ENCODE measurements at places on chromosomes 7 and 10. TPM values are rescaled to one million over a fixed set of nuclear protein-coding genes. Genes with fewer than 3 reads are reported as not detected.

GRCh38 chr7:16657656-16658279, 11.8 kb downstream of the BZW2 start:
- no peak for DNase-seq

DNA sequence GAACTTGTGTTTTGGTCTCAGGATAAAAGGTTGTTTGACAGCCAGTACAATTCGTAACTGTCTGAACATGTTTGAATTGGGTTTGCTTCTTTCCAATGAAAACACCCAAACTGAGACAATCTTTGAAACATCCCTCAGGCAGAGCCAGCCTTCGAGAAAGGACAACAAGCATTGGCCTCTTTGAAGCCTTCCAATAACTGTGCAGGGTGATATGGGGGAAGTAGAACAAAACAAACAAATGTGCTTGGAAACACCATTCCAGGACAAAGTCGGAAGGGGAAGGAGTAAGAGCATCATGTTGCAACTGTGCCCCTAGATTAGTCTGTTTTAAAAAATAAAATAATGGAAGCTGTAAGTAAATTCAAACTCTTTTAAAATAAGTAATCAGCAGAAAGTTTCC, 39.5 kb downstream of the IL2RA start:
- no peak for DNase-seq

DNA sequence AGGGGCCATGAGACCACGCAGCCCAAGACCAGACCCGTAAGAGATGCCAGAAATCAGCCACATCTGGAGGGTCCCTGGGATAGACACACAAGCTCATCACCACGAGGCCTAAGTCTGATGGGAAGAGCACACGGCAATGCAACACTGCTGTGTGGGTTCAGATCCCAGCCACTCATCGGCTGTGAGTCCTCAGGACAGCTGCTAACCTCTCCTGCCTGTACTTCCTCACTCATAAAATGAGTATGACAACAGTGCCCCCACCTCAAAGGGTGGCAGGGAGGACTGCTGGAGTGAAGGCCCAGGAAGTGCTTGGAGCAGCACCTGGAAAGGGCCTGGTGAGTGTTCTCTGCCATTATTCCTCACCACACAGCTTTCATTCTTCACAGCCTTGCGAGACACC, 60.9 kb downstream of the MAD1L1 start:
- no peak for DNase-seq

DNA sequence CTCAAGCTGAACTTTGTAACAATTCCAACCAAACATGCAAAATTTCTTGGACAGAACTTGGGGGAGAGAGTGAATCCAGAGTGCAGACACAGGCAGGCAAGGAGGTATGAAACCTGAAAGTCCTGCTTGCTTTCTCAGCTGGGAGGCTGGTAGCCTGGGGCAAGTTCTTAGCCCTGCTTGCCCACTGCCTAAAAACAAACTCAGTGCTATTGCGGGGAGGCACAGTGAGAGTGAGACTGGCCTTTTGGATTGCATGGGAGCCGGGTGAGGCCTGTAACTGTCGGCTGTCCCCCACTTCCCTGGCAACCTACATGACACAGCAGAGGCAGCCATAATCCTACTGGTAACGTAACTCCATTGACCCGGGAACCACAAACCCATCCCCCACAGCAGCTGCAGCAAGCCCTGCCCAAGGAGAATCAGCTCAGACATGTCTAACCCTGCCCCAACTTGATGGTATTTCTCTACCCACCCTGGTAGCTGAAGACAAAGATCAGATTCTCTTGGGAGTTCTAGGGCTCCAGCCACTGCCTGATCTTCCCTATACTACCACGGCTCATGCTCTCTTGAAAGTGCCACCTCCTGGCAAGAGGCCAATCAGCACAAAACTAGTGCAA, 663.6 kb downstream of the GRM8 start:
- DNase-seq, result no peak

DNA sequence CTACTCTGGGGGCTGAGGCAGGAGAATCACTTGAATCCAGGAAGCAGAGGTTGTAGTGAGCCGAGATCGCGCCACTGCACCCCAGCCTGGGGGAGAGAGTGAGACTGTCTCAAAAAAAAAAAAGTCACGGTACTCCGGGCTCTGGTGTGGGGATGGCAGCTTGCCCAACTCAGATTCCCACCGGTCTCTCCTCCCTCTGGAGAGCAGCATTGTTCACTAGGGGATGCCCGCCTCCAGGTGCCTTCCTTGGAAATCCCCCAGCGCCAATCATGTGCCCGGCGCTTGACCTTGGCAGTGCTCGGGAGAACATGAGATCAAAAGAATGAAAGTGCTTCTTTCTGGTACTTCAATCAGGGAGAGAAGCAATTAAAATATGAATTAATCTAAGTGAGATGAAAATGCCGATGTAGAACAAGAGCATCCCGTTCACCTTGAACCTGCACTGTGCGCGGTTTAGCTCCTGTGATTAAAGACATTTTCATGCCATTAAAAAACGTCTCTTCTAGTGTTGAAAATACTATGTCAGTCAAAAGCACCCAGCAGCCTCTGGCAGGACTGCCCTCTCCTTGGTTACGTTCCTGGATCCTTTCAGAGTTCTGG, 1127.3 kb upstream of the AUTS2 start:
- DNase-seq, result peak; percentile 55

GRCh38 chr10:11320809-11321520, 290.5 kb downstream of the USP6NL start:
- no peak for DNase-seq

The BTBD16 gene
- polyA plus RNA-seq, result 0.97 TPM

The SPDYE8 gene
- polyA plus RNA-seq, result not detected
